ENCODE measurements at places on chromosomes 4 and X.

DNA sequence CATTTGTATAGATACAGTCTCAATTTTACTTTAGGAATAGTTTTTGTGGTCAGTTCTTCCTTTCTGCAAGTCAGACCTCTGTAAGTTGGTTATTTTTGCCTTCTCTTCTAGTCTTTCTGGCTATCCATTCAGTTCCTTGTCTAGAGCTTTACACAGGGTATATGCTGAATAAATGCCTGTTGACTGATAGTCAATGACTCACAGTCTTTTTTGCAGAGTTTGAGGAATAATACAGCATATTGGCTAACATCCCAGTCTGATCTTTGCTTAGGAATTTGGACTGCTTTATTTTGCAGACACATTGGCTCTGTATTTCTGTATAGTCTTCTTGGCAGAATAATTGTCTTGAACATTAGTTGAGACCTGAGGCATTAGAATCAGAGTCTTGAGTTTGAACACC, 132.4 kb downstream of the MAGEC1 start:
- no peak for DNase-seq

- no peak for DNase-seq
Measured at GRCh38 chr4:2166253-2166652, 75.7 kb downstream of the HAUS3 start.

DNA sequence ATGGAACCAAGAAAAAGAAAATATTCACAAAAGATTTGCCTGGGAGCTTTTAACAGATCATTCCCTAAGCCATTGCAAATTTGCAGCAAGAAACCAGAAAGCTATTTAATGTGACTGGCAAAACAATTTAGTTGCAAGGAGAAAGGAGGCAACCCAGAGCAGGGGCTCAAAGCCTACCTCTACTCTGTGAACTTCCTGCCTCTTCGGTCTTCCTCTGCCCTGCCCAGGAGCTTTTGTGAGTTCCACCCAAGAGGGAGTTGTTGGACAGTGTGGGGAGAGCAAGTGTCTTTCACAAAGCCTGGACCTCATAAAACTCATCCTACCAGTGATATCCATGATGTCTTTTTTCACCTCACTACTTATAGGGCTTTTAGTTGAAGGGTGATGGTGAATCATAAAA, 107.4 kb downstream of the AFF1 start:
- no peak for DNase-seq

DNA sequence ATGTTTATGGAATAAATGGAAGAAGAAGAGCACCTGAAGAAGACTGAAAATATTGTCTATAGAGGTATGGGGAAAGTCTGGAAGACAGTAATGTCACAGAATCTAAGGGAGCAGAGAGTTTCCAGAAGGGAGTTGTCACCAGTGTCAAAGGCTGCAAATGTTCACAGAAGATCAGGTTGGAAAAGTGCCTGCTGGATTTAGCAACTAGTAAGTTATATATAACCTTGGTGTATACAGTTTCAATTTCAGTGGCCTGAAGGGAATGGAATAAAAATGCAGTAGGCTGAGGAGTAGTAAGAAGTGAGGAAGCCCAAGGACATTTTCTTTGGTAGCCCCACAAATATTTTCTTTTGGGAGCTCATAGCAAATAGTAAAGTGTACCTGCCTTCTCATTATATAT, 107.2 kb downstream of the SATL1 start:
- DNase-seq, result no peak

GRCh38 chr4:2940267-2941137, 22.7 kb downstream of the NOP14 start:
- no peak for DNase-seq

- no peak for DNase-seq
Measured at GRCh38 chr4:41134581-41134980, 79.8 kb downstream of the APBB2 start.

DNA sequence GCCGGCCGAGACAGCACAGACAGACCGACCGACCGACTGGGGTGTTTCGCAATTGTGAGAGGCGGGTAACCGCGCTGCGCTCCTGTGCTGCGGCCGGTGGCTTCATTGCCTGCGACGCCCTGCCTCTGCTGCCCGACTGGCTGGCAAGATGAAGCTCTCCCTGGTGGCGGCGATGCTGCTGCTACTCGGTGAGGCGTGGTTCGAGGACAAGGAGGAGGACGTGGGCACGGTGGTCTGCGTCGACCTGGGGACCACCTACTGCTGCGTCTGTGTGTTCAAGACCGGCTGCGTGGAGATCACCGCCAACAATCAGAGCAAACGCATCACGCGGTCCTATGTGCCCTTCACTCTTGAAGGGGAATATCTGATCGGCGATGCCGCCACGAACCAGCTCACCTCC, 565.7 kb upstream of the SMIM31 start:
- no peak for DNase-seq

DNA sequence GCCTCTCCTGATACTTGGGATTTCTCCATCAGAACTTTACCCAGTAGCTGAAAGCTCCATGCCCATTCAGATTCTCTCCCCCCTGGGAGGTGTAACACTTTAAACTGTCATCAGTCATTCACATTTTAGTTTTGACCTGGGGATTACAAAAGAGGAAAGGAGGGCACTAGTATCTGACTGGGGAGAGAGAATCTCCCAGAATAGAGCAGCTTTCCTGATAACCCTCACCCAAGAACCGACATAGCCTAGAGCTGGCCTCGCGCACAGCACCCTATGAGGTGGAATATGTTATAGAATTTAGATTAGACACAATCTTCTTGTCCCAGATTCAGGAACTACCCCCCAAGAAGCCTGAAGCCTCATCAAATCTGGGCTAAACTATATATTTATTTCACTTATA, 950.2 kb upstream of the TENM3 start:
- no peak for DNase-seq

GRCh38 chr4:108342325-108342970, 173.7 kb upstream of the LEF1 start:
- no peak for DNase-seq

- DNase-seq, result no peak
Measured at GRCh38 chr4:98908703-98909262, 20.1 kb downstream of the EIF4E start.

GRCh38 chr4:42225286-42225685, 72.8 kb upstream of the BEND4 start:
- DNase-seq, result no peak

GRCh38 chr4:177107288-177107921, 202.3 kb upstream of the NEIL3 start:
- DNase-seq, result no peak
